ENCODE measurements at places on chromosomes 1 and 21.

DNA sequence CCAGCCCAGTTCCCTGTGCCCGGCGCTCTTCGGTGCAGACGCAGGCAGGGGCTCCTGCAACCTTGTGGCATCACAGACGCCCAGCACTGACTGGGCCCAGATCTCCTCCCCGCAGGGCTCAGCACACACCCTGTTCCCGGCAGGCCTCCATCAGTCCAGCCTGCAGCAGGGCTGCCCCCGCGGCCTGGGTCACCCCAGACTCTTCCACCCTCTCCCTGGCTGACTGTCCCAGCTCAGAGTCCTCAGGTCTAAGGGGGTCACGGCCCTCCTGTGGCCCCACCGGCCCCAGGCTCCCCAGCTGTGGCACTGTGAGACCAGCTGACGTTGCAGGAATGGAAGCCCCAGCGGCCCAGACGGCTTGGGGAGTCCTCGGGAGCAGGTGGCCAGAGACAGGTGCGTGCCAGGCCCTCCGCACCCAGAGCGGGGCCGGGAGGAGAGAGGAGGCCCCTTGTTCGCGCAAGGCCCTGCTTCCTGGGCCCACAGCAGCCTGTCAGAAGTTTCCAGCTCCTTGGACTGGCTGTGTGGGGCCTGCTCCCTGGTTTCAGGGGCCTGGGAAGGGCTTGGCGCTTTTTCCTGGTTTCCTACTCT lies 4.2 kb downstream of the B3GALT6 start:
- DNase-seq: no peak

DNA sequence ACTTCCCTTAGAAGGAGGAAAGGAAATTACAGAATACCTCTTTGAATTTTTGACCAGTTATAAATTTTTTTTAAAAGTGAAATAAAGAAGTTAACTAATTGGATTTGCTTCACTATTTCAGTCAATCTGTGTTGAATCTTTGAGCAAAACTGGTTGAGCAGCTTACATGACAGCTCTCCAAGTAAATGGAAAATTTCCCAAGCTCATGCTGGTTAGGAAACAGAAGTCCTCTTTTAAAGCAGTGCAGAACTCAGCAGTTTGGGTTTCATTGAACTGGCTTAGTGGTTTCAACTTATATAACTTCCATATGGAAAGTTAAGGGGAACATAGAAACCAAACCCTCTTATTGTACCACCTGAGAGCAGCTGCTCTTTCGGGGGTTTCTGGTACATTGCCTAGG lies 250.5 kb downstream of the PDE4B start:
- no peak for DNase-seq

DNA sequence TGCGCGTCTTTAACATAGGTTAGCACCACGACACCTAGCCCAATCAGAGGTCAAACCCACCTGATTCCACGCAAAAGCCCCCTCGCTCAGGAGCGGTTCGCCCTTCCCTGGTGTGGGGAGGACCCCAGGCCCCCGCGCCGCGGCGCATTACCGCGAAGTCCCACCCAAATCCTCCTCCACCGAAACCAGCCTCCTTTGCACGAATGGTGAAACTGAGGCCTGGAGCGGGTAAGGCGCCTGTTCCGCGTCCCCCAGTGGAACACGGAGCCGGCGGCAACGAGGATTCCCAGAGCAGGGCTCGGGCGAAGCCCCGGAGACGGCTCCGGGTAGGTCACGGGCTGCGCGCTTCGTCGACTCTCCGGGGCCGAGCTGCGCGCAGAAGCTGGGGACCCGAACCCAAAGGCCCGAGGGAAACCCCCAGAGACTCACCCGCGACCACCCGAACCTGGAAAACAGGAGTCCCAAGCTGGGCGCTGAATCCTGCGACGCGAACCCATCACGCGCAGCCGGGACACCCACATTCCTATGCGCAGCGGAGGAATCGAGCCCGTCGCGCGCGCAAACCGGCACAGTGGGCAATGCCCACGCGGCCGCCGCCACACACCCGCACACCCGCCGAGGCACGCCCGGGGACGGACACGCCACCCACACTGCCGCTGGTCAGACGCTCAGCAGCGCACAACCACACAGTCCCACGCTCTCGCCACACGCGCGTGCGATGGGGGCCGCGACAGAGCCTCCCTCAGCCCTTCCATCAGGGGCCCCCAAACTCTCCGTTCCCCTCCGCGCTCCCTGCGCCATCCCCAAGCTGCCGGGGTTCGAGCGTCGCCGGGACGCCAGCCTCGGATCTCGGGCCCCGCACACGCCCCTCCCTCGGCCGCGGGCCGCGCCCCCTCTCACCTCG lies 507 bp downstream of the GLIS1 start:
- DNase-seq: no peak

GRCh38 chr1:28143496-28144202 lies 32.8 kb downstream of the PTAFR start:
- no peak for DNase-seq

DNA sequence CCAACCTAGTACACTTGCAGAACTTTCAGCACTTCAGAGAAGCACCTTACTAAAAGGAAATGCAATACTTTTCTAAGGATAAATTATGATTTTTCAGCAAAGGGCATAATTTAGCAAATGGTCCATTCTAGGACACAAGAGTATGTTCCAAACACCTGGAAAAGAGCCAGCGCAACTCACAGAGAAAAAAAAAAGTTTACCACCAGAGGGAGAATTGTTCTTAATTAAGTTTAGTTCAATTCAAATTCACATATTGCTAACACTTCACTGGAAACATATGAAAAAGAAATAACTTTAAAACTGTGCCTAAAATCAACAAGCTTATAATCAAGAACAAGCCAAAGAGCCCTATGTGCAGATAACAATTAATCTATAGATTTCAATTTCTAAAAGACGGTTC lies 338.1 kb downstream of the SEC16B start:
- DNase-seq: no peak

GRCh38 chr1:163290025-163290640 lies 31.6 kb upstream of the NUF2 start:
- no peak for DNase-seq

DNA sequence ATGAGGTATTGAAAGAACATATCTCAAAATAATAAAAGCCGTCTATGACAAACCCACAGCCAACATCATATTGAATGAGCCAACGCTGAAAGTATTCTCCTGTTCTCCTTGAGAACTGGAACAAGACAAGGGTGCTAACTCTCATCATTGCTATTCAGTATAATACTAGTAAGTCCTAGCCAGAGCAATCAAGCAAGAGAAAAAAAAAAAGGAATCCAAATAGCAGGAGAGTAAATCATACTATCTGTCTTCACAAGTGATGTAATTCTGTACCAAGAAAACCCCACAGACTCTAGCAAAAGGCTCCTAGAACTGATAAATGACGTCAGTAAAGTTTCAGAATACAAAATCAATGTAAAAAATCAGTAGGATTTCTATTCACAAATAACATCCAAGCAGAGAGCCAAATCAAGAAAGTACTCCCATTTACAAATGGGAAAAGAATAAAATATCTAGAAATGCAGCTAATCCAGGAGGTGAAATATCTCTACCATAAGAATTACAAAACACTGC lies 1632.8 kb downstream of the NCAM2 start:
- no peak for DNase-seq

DNA sequence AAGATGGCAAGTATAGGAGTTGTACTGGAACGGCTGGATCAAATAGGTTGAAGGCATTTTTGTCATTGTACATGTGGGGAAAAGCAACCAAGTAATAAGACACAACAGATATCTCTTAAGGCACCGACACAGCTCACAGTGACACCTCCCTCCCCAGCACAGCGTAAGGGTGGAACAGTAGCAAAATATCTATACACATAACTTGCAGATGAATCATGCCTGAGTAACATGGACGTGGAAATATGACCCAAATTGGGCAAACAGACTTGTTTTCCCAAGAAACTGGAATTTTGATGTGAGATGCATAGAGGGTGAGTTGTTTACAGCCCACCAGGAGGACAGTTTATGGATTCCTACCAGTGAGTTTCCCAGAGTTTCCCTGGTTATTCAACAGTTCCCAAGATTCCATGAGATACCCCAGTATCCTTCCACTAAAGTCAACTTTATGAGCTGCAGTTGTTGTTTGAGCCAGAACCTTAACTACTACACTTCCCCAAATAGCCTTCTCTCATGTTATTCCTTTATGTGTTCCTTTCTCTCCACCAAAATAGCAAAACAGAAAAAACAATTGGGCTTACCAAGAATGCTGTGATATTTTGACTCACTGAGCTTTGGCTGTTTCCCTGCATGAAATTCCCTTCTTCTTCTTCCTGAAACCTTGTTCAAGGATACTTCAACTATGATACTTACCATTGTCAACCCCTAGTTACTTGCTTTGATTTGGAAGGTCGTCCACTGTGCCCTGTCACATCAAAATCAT lies 7.1 kb upstream of the DR1 start:
- DNase-seq: no peak

GRCh38 chr1:176541663-176542062 lies 78.7 kb downstream of the PAPPA2 start:
- DNase-seq: no peak

GRCh38 chr1:21241771-21242581 lies 48.3 kb downstream of the ECE1 start:
- no peak for DNase-seq

- peak; percentile 71 for DNase-seq
These were observed 64.8 kb downstream of the DNTTIP2 start for GRCh38 chr1:93814059-93814794.

DNA sequence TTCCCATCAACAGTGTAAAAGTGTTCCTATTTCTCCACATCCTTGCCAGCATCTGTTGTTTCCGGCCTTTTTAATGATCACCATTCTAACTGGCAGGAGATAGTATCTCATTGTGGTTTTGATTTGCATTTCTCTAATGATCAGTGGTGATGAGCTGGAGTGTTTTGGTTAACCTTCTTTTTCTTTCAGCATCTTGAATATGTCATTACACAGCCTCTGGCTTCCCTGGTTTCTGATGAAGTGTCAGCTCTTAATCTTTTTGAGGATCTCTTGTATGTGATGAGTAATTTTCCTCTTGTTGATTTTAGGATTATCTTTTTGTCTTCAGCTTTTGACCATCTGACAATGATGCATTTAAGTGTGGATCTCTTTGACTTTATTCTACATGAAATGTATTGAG lies 133.2 kb upstream of the GRIK3 start:
- DNase-seq: no peak

DNA sequence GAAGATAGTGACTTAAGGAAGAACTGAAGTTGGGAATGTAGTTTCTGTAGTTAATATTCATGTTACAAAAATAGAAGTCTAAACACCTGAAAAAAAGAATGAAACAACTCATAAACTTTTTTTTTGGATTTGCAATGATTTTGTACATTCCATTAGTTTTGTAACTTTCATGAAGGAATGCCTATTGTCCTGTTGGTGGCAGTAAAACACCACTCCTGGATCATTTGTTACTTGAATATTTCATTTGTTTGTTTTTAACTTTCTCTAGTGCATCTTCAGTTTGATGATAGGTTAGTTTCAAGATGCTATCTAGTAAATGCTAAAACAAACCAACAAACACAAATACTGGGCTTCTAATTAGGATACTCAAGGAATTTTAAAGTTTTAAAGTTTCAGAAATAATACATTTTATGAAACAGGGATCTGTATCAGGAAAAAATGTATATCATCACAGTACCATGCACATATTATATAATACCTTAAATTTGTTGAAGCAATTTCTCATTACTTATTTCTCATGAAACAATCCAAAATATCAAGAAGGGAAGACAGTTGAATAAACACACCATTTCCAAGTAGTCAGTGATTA lies 229.7 kb upstream of the CACYBP start:
- DNase-seq: no peak

DNA sequence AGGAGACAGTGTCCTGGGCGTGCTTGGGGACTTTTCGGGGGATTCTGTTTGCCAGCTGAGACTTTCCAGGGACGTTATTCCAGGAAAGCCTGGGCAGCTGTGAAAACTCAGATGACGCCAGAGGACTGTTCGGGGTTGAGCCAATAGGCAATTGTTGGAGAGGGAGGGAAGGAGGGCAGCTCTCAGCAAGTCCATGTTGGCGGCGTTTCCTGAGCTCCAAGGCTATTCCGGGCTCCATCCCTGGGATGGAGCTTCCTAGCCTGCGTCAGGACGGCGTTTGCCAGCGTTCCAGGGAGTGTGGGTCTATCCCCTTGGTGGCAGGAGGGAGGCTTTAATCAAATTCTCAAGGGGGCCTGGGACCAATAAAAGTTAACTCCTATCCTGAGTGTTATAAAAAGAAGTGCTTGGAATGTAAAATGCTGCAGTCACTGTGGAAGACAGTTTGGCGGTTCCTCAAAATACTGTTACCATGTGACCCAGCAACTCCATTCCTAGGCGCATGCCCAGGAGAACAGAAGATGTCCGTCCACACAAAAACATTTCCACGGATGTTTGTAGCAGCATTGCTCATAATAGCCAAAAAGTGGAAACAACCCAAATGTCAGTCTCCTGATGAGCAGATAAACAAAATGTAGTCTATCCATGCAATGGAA lies 15.2 kb downstream of the SLC27A3 start:
- no peak for DNase-seq

DNA sequence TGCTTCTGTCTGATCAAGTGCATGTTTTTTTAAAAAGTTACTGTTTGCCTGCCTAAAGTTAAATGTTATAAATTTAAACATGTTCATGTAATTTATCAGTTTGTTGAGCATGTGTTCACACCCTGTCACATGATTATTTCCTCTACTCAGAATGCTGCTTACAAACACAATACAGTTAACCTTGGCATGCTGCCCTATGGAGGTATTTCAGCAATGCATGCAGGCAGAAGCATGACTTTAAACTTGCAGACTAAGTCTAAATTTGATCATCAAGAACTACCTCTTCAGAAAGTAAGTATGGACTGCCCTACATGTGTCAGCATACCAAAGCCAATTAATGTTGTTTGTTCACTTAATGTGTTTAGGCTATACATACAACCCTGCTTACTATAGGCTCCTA lies 161.6 kb downstream of the LRRC40 start:
- no peak for DNase-seq

DNA sequence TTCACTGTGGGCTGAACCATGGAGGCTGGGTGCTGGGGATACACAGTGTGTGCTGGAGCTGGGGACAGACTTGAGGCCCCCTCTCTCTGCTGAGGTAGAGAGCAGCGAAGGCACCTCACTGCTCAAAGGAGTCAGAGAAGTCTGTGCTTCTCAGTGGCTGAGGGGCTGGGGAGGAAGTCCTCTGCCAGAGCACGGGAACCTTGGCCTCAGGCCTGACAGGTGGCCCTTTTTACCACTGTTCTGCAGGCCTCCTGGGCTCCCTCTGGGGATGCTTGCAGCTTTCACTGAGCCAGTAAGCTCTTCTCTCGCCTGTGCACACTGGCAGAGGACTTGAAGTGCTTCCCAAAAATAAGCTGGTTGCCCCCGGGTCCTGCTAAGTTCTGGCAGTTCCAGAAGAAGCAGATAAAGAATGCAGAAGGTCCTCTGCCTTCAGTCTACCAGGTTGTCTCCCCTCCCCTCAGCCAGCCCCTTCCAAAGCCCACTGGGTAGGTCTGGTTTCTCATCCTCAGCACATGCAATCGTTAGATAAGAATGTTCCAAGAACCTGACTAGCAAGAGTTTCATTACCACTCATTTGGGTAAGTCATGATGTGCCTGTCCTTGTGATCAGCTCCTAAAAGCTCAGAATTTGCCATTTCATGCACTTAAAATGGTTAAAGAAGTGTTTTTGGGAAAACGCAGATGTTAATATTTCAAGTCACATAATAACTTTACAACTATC lies 53.9 kb downstream of the TENT5C start:
- DNase-seq: peak; percentile 69

GRCh38 chr1:229249854-229250644 lies 20.9 kb upstream of the RAB4A start:
- DNase-seq: no peak
